CD4-positive, alpha-beta T cell treated with Interleukin-17A for 1 hour (primary cell): ENCODE measurements at places on chromosomes 6 and 20.

- no peak for DNase-seq
Measured at GRCh38 chr6:168681748-168682147, 240.8 kb downstream of the SMOC2 start.

DNA sequence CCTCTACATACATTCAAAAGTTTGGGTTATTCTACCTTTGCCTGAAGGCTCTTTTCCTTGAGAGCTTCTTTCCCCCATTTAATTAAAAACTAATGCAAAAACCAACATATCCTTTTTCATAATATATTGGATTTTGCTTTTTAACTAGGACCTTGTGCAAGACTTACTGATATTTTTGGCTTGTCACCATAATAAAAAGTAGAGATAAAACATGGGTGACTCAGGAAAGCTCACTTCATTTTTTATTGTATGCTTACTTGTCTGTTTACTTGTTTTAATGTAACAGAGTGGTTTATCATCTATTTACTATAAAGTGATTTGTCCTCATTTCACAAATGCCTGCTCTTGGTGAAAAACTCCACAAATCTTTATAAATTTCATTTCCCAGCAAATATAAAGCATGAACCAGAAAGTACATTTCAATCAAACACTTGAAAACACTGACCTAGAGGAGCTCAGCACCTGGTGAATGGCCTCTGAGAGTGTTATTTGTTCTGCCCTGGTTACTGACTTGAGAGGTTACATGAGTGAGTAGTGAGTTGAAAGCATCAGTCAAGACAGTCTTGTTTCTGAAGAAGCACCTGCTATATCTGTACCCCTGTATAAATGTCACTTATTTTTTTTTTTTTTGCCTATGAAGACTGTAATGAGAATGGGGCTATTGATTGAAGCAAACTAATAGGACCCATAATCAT lies 20.8 kb downstream of the ADGRG6 start:
- no peak for DNase-seq

DNA sequence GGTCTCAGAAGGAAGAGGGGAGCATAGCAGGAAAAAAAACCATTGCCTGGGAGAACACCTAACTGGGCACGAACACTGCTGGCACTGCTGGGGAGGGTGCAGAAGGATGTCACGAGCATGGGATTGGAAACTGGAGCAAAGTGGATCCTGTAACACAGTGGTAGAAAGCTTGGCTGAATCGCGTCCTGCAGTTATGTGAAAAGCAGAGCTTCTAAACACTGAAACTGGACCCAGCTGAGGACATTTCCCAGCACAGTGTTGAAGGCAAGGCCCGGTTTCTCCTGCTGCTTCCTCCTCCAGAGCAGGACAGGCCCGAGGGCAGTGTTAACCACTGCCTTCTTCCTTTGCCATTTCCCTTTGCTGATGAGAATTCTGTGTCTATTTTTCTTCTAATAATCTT lies 6.7 kb downstream of the APMAP start:
- no peak for DNase-seq

GRCh38 chr6:44464527-44465310 lies 77.2 kb downstream of the CDC5L start:
- no peak for DNase-seq

- DNase-seq, result no peak
Measured at GRCh38 chr20:57573894-57574293, 13.0 kb downstream of the PCK1 start.

- DNase-seq, result no peak
Measured at GRCh38 chr20:40663991-40664880, 24.8 kb downstream of the MAFB start.

DNA sequence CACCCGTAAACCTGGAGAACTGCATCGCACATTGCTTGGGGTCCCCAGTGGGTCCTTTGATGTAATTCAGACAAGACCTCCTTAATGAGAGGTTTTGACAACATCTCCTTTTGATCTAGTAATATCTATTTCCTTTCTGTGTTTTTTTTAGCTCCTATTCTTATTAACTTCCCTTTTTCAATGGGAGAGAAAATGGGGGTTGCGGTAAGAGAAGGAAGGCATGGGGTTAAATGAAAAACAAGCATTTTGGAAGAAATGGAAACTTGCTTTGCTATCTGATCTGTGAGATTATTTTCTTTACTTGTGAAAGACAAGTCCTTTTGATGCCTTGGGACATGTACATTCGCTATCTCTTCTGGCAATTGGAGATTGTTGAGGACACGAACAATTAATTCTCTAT lies 418.6 kb upstream of the MAN1A1 start:
- DNase-seq, result no peak

GRCh38 chr6:34940030-34940434 lies 51.0 kb downstream of the ANKS1A start:
- no peak for DNase-seq
